ENCODE measurements at places on chromosomes 7 and 10.

GRCh38 chr7:105195891-105196290 is 181.9 kb downstream of the KMT2E start:
- DNase-seq, result no peak

GRCh38 chr7:50153995-50154394 is 60.9 kb upstream of the ZPBP start:
- no peak for DNase-seq

DNA sequence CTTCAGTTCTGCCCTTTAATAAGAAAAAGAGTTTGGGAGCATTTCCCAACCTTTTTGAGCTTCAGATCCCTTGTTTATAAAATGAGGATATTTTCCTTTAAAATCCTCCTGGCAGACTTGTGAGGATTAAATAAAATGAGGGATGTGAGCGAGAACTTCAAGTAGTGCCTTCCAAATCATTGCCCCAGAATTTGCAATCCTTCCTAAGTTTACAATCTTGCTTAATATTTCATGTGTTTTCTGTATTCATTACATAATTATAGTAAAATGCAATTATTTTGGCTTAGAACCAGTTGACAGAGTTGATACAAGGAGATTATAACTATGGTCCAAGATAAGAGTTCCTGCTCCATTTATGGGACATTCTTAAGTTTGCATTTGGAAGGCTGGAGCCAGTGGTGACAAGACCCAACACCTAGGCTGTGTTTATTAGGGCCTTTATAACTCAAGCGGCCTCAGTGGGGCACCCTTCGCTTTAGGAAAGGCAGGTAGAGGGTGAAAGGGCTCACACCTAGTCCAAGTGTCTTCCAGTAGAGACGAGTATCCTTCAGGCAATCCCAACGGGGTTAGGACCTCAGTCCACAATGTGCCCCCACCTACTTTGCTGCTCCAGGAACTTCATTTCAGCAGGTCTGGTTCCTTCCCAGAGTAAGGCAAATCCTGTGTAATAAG is 317.5 kb downstream of the WDR11 start:
- DNase-seq, result no peak

- DNase-seq, result no peak
These were observed 5.1 kb upstream of the PCGF5 start for GRCh38 chr10:91215384-91215783.

DNA sequence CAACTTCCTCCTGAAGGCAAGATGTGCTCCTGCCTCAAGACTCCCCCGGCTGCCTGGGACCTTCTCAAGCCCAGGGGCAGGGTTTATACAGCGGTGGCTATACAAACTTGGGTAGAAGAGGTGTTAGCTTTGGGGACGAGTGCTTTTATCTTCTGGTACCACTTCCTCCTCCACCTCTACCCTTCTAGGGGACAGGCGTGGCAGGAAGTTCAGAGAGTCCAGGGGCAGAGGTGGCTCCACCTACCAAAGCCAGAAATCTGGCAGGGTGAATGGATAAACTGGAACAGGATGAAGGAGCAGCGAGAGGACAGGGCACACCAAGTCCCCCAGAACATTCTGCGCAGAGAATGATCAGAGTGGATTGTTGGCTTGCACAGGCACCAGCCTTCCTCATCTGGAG is 24.0 kb upstream of the TM9SF3 start:
- no peak for DNase-seq

All from GOT3 (cell line).